Memory B cell (primary cell): ENCODE measurements at places on chromosomes 2 and 18.
A peak's percentile ranks its signal among the peaks of the same experiment; 100 is the strongest.

DNA sequence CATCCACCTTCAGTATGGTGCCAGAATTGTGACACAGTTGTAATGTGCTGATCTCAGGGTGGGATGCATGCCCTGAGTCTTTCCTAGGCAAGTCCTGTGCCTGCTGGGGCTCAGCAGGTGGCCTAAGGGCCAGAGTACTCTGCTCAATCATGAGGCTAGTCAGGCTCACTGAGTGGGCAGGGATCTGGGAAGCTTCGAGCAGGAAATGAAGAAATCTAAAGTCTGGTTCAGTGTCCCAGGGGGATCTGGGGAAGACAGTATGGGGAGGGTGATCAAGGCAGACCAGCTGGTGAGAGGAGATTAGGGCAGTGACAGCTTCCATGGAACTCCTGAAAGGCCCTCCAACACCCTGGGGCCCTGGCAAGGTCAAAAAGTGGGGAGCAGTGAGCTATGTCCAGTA lies 8.9 kb upstream of the ANKRD29 start:
- DNase-seq, result no peak

GRCh38 chr18:2984703-2985261 lies 28.2 kb downstream of the LPIN2 start:
- no peak for DNase-seq

GRCh38 chr18:2409906-2410305 lies 161.4 kb downstream of the METTL4 start:
- DNase-seq, result no peak

DNA sequence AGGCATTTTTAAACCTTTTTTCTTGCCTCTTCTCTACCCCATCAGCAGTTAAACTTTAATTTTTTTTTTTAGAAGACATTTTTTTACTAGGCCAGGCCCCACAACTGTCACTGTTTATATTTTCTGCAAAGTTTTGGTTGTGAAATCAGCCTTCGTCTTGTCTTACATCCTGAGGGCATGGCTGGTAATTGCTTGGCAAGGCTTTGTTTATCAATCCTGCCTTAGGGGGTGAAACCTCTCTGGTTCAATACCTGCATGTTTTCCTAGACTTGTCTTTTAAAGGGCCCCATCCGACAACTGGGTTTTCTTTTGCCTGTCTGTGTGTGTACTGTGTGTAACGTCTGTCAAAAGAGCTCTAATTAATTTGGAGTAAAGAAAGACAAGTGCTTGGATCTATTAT lies 330.0 kb upstream of the CWC22 start:
- DNase-seq, result no peak

GRCh38 chr2:224524657-224525056 lies 60.5 kb downstream of the CUL3 start:
- no peak for DNase-seq

GRCh38 chr2:85148190-85148589 lies 15.0 kb downstream of the TCF7L1 start:
- DNase-seq, result no peak

- DNase-seq, result no peak
Observed at GRCh38 chr18:46423226-46423805, 233.7 kb downstream of the LOXHD1 start.

DNA sequence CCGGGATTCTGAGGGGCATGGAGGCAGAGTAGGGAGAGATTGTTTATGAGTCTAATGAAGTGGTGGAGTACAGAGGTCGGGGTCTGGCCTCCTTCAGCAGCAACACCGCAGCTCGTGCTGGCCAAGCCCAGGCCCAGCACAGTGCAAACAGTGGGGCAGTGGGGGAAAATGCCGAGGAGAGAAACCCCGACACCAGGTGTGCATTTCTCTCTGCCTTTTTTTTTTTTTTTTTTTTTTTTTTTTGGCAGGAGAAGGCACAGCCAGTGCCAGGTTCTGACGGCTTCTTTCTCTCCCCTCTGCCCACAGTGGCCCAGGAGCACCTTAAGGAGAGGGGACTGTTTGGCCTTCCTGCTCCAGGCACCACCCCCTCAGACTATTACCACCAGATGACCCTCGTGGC lies 219.3 kb downstream of the GLI2 start:
- DNase-seq, result no peak

DNA sequence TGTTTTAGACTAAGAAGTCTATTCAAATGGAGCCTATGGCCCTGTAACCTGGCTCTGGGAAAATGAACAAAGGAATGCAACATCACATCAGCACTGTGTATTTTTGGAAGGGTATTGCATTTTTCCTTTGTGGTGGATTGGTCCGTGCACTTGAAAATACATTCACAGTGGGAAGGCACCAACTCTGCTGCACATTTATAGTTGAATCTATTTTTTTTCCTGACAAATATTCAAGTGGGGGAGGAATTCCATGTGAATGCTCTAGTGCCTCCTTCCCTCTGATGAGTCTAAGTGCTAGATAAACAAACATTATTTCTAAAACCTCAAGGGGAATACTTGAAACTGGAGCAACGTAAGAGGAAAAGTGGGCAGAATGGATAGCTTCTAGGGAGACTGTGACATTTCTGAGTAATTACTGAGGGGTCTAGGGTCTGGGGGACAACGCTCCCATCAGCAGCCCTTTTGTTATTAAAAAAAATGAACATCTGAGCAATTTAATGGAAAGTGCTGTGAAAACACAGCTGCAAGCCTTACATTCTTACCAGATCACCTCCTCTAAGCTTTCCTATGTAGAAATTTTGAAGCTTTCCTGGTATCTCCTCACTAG lies 208.2 kb downstream of the SLC8A1 start:
- no peak for DNase-seq

DNA sequence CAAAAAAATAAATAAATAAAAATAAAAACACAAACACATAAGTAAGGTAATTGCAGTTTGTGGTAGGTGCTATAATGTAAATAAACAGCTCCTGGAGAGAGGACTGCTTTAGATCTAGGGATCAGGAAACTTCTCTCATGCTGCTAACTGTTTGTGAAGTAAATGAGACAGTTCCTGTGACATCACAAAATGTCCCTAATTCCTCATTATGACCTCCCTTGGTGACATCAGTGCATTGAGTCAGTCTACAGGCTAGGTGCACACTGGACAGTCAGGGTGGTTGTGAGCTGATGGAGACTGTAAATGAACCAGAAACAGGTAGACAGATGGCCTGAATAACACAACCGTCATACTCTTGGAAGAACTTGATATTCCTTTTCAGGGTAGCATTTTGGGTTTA lies 13.4 kb downstream of the ERICH2 start:
- no peak for DNase-seq

- no peak for DNase-seq
Observed at GRCh38 chr2:192546565-192546964, 351.8 kb upstream of the TMEFF2 start.

DNA sequence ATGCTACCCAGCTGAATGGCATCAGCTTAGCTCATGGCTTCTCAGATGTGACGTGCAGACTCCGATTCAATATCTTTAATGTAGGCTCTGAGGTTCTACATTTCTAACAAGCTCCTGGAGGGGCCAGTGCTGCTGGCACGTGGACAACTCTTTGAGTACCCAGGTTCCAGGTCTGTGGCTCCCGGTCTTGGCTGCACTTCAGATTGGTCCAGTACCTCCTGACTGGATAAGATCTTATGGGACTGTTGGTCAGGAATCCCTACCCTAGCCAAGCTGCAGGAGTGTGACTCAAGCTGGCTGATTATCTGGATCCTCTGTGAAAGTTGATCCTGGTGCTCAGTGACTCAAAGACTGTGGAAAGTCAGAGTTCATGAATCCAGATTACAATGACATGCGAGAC lies 222.1 kb downstream of the ANKRD30B start:
- DNase-seq, result no peak

GRCh38 chr2:238379096-238379810 lies 47.5 kb upstream of the ASB1 start:
- no peak for DNase-seq

- DNase-seq, result no peak
Observed at GRCh38 chr18:56980151-56980550, 166.7 kb upstream of the BOD1L2 start.

- DNase-seq, result no peak
Observed at GRCh38 chr2:233044974-233045605, 12.6 kb downstream of the NEU2 start.

GRCh38 chr18:58870130-58870529 lies 5.5 kb downstream of the ZNF532 start:
- no peak for DNase-seq

DNA sequence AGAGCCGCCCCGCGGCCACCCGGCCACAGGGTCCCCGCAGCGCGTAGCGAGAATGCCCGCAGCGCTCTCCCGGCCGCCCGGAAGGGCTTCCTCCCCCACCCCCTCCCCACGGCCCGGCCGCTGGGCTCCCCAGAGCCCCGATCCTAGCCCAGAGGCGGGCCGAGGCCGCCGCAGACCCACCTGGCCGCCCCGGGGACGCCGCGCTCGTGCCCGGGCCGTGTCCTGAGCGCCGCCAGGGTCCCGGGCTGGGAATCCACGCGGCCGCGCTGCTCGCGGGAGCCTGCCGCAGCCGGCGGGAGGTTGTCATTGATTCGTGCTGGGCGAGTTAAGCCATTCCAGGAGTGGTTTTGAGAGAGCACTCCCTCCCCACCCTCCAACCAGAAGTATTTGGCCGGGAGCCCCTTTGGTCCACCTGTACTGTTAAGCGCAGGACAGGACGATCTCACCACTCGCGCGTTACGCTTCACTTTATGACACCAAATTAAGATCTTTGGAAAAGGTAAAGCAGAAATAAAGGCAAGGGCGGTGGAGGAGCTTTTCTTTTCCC lies 206.4 kb upstream of the SMAD2 start:
- DNase-seq, result no peak

- DNase-seq, result no peak
Observed at GRCh38 chr2:53312721-53313120, 454.9 kb upstream of the CHAC2 start.

GRCh38 chr2:86672027-86672545 lies 48.0 kb upstream of the RMND5A start:
- no peak for DNase-seq

- DNase-seq, result no peak
Observed at GRCh38 chr2:42904576-42904876, 112.1 kb upstream of the HAAO start.

GRCh38 chr2:239157771-239158170 lies 243.0 kb downstream of the HDAC4 start:
- no peak for DNase-seq

DNA sequence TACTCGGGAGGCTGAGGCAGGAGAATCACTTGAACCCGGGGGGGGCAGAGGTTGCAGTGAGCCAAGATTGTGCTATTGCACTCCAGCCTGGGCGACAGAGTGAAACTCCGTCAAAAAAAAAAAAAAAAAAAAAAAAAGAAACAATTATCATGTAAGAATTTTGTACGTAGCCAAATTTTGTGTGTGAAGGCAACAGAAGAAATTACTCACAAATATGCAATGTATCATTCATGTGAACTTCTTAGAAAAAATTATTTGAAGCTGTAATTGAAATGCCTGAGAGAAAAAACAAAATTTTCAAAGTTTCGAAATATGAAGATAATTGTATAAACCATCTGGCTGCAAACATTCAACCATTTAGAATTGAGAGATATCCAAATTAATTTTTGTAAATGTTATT lies 204.8 kb upstream of the PARD3B start:
- DNase-seq, result no peak

DNA sequence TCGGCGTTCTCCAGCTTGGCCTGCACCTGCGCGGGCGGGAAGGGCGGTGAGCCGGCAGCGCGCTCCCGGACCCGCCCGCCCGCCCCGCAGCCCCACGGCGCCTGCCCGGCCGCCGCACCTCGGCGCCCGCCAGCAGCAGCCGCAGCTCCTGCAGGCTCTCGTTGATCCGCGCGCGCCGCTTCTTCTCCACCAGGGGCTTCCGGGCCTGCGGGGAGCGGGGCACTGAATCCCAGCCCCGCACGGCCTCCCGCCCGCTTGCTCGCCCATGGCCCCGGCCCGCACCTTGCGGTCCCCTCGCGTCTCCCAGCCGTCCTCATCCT lies 335 bp downstream of the HES6 start:
- DNase-seq, result peak; percentile 14

DNA sequence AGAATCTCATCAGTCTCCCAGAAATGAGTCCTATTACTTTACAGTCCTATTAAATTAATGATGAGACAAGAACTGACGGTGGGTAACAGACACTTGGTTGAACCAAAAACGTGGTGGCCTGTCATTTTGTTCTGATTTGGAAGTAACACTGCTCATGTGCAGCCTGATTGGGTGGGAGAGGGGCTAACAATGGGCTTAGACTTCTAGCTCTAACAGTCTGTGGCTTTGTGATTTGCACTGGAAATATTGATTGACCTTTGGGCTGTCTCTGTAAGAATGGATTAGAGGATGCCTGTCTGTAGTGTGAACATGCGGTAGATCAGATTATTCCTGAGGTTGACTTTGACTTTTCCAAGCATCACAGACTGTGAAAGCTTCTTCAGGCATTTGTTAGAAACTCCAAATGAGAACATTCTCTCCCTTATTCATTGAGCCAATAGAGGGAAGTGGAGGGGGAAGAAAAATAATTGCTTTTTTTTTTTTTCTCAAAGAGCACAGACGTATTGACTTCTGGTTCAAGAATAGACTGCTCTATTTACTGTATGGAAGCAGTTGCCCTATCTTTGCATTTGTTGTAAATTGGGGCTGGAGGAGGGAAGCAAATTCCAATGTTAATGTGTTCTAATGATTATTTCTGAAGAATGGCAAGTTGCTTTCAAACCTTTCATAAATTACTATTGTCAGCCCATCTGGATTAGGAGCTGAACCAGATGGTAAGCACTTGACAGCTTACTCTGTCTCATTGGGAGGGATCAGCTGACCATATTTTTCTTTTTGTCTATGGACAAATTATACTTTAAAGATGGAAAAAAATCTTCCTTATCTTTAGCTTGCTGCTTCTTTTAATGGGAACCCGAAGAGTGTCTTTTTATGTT lies 85.8 kb upstream of the TTN start:
- DNase-seq, result no peak

DNA sequence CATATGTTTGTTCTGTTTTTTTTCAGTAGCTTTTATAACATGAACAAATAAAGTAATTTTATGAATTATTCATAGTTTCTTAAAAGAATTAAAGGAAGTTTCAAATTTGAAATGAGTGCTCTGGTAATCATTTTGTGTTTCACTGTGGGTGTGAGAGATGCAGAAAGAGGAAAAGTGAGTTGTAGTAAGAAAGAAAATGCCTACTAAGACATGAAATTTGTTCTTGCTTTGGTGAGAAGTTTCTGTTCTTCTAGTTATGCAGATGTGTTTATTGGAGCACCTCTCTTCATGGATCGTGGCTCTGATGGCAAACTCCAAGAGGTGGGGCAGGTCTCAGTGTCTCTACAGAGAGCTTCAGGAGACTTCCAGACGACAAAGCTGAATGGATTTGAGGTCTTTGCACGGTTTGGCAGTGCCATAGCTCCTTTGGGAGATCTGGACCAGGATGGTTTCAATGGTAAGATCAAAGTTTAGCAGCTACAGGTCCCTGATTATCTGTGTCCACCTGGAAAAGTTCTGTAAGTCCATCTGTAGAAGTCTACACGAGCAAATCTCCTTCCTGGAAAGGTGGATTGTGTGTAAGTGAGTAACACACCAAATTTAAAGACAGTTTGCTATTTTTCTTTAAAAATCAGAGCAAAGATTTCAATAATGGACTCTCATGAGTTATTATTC lies 51.4 kb downstream of the ITGAV start:
- DNase-seq, result no peak

GRCh38 chr2:4499316-4500030 lies 796.1 kb downstream of the DCDC2C start:
- DNase-seq, result no peak
